H4 (cell line): ENCODE measurements at places on chromosomes 3 and 15. TPM values are rescaled to one million over a fixed set of nuclear protein-coding genes. Genes with fewer than 3 reads are reported as not detected.

FOXL2NB gene
- 1.9 and 3.4 TPM in 2 replicates for total RNA-seq

FHIT gene
- total RNA-seq: 0.84 and 0.87 TPM in 2 replicates

TMEM266 gene
- 0.19 and 0.29 TPM in 2 replicates for total RNA-seq

CORO2B gene
- total RNA-seq: 0.33 and 0.64 TPM in 2 replicates

CATSPER2 gene
- not detected in 2 replicates for total RNA-seq

DNA sequence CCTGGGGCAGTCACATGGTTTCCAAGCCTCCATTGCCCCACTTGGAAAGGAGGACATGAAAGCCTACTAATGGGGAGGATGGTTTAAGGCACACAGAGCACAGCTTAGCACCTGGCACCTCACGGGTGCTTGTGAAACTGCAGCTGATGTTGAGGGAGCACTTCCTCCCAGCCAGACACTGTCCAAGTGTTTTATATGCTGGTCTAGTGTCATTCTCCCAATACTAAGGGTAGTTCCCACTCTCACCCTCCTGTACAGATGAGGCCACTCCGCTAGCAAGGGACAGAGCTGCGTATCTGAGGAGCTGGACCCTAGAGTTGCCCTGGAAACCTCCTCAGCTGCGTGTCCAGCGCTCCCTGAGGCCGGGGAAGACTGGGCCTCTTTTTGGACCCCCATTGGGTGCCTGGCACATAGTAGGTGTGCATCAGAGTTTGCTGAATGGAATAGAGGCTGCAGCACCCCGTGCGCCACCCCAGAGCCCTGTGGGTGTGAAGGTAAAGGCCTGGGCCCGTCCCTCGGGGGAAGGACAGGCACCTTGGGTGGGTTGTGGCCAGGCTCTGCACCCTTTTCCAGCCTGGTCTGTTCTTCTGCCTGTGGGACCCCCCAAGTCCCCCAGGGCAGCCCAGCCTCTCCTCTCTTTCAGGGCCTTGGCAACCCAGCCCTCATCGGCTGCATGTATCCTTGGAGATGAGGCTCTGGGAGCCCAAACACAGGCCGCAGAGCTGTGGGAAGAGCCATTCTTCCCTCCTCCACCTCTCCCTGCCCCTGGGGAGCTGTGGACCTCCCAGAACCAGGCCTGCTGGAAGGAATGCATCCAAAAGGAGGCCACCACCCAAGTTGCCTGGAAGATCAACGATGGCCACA, 31.3 kb downstream of the DNASE1L3 start:
- DNase-seq: no peak

GRCh38 chr3:42763021-42763420, 10.0 kb downstream of the CCDC13 start:
- DNase-seq: no peak

DNA sequence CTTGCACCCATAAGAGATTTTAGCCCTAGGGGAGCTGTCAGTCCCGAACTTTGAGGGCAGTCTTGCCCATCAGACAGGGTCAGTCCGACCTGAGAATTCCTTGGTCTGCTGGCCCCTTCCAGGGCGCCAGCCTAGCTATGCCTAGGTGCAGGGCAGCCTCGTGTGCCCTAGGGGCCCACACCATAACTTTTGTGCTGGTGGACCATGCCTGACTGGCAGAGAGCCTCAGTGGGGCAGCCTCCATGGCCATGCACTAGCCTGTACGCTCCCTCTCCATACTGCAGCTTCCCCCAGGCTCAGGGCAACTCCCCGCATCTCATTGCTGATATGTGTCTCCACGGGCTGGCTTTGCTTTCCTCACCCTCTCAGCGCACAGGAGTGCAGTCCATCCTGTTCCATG, 835.8 kb upstream of the ALCAM start:
- DNase-seq: no peak

- DNase-seq: no peak
These were observed 383.4 kb downstream of the PTPRG start for GRCh38 chr3:61944726-61945125.
